Amniotic epithelial cell (primary cell): ENCODE measurements at places on chromosomes 7 and 10.

DNA sequence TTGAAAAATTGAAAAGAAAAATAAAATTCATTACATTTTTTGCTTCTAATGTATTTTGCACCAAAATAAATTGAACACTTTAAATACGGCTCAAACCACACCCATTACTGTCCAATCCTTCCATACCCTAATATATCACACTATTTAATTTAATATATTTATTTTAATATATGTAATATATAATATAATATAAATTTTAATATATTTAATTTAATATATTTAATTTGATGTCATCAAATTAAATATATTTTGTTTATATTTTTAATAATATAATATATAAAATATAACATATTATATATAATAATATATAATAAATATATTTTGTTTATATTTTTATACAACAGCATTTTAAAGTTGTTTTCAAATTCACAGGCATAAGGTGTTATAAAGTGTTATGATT, 15.7 kb upstream of the POU6F2 start:
- no peak for DNase-seq

- no peak for DNase-seq
Measured at GRCh38 chr10:26046073-26046700, 112.2 kb downstream of the MYO3A start.

GRCh38 chr10:71409516-71410104, 12.9 kb downstream of the CDH23 start:
- no peak for DNase-seq

DNA sequence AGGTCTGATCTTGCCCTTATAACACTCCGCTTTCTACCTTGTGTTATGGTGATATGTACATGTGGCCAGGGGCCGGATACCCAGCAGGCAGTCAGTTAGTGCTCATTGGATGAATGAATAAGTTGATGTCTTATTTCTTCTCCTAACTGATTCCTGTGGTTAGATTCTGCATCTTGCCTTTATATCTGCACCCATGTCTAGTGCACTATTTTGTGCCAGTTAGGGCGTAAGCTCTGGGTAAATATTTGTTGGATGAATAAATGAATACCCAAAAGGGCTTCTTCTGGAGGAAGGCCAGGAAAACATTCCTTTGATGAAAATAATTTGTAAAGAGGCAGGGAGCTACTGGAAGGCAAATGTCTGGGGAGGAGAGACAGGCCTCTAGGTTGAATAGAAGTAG, 148.2 kb downstream of the CHN2 start:
- DNase-seq = no peak

DNA sequence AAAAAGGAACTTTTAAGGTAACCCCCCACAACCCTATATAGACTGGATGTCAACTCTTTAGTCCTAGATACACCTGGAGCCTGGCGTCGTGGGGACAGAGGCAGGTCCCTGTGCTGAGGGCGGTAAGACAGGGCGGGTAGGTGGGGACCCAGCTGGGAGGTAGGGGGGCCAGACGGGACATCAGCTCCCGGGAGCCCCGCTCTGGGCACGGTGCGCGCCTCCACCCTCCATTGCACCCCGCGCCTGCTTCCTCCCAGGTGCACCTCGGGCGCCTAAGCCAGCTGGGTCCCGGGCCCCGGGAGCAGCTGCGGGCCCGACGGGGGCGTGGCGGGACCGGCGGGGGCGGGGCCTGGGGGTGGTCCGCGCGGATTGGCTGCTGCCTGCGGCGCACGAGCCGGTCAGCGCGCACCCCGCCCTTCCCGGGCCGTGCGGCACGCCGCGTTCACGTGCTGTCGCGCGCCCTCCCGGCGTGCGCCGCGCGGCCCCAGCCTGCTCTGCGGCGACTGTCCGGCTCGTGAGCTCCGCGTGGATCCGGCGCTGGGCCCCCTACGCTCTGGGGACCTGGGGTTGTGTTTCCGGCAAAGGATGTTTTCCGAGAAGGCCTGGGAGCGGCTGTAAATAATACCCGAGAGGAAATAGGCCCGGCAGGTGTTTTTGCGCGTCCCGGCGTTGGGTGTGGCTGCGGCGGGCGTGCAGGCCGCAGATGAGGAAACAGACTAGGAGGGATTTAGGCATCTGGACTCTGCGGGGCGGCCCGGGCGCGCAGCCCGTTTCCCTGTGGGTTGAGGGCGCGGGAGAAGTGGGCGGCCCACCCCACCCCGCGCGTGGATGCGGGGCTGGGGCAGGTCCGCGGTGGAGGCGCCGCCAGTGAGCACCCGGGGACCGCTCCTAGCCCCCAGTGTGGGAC, 39.1 kb upstream of the PFKFB3 start:
- DNase-seq = peak; percentile 82

DNA sequence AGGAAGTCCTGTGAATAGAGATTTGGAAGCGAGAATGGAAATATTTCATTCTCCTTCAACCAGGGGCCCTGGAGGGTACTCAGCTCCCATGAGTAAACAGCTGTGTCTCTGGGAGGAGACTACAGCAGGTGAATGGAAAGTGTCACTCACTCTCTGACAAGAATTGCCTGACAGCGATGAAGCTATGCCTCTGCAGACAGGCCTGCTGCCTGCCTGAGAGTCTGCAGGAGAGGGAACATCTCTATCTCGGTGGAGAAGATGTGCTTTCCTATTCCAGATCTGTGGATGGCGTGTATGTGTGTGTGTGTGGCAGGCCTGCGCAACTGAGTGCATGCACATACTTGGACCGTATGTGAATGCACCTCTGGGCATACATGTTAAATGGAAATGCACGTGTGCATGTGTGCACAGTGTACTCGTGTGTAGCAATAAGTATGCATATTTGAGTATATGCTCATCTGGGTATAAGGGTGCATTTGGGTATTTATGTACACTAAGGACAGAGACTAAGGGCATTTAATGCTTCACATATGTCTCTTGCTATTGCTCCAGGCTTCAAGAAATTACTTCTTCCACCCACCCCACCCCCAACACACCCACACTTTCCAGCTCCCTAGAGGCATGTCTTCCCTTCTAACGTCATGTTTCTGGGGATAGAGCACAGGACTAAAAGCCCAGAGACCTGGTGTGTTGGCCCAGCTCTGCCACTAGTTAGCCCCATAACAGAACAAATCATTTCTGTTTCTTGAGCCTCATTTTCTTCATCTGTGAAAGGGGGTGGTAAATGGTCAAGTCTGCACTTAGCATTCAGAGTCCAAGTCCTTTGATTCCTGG, 4.6 kb upstream of the ADCYAP1R1 start:
- DNase-seq = no peak

DNA sequence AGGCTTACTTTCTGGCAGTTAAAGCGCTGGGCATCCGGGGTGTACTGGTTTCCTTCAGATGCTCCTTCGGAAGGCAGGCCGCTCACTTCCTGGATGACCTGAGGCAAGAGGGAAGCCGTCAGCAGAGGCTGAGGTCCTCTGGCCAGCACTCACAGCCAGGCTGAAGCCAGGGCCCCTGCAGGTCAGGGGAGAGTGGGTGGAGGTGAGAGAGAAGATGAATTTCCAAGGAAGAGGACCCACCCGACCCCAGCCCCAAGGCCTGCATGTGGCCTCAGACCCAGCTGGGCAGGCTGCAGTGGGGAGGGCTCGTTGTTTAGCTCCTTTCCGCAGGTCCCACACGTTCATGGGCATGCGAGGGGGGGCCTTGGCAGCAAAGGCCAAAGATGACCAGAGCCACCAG, 71.3 kb downstream of the VWA2 start:
- DNase-seq = no peak

DNA sequence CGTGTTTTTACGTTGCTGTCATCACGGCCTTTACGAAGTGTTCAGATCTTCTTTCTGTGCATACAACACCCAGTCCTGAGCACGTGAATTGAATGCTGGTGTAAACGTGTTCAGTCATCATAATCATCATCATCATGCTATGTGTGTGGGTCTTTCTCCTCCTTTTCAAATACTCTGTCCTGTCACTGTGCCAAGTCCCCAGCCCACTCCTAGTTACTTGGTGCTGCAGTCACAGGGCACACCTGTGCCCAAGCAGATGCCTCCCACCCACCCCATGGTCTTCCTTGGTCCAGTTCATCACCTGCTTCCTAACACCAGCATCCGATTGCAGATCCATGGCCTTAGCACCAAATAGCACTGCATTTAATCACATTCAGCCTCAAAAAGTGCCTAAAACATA, 78.6 kb upstream of the MGMT start:
- DNase-seq = no peak

GRCh38 chr10:44053391-44053790, 331.5 kb downstream of the CXCL12 start:
- DNase-seq = no peak

- DNase-seq = no peak
Measured at GRCh38 chr10:46528171-46528671, 28.2 kb downstream of the GPRIN2 start.

DNA sequence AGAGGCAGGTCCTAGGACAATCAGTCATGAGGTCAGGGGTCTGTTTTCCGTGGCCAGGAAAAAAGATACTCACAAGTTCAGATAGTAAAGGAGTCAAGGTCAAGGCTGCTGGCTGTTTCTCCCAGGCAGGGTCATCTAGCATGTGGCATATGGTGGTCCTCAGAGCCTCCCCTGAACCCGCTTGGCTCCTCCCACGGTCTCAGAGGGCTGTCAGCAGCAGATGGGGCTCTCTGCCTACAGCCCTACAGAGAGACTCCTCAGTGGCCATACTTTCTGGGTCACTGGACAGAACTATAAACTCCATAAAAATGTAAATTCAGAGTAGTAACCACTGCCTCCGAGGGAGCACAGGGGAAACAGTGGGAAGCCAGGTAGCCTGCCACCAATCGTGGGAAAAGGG, 11.3 kb upstream of the DRGX start:
- DNase-seq = no peak

DNA sequence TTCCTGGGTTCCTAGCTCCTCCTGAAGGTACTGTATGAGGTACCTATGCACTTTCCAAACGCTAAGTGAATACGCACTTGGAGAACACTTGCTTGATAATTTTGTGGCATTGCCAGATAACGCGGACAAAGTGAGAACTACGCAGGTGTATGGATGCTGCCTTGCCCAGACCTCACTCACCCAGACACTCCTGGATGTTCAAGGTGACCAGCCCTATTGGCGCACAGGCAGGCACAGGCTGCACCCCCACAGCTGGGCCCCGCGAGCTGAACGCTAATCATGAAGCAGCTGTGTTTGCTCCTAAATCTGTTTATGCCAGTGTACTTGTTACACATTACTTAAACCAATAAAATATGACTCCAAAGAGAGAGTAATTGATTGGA, 27.3 kb downstream of the DIP2C start:
- no peak for DNase-seq

- DNase-seq = no peak
Measured at GRCh38 chr10:71438761-71439160, 42.0 kb downstream of the CDH23 start.

DNA sequence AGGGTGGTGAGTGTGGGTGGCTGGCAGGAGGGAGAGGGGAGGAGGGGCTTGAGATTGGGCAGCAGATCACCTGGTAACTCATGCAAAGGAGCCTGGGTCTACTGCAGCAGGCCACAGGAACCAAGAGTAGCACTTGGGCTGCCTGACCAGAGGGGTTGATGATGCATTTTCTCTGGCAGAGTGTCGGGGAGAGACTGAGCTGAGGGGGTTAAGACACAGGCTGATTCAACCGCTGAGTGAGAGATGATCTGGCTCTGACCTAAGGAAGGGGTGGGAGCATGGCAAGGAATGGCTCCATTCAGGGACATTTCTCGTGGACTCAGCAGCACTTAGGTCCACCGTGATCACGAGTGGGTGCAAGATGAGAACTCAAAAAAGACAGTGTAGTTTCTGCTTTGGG, 115.5 kb upstream of the STK17A start:
- peak; percentile 52 for DNase-seq

DNA sequence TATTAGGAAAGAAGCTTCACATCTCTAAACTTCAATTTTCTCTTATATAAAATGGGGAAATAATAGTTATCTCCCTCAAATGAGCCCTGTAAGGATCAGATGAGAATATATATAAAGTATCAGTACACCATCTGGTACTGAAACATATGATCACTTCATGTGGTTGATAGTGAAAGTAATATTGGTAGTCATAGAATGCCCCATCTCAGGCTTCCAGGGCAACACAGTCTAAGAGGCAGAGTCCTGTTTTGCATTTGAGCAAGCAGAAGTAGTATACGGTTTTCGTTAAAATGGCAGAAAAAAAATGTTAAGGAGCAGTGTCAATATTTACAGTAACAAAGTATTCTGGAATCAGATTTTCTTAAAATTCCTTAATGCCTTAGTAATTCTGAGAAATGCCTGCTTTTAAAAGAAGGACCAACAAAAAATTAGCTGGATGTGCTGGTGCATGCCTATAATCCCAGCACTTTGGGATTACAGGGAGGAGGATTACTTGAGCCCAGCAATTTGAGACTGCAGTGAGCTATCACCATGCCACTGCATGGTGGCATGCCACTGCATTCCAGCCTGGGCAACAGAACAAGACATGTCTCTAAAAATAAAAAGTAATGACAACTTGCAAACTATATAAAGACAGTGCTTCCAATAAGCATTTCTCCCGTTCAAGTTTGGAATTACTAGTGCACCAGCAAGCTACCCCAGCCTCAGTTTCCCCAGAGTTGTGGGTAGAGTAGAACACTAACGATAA, 19.8 kb downstream of the KBTBD2 start:
- DNase-seq = no peak

- peak; percentile 97 for DNase-seq
Measured at GRCh38 chr7:134826105-134826504, 46.7 kb downstream of the CALD1 start.

GRCh38 chr10:129096065-129096984, 370.7 kb upstream of the MGMT start:
- no peak for DNase-seq

DNA sequence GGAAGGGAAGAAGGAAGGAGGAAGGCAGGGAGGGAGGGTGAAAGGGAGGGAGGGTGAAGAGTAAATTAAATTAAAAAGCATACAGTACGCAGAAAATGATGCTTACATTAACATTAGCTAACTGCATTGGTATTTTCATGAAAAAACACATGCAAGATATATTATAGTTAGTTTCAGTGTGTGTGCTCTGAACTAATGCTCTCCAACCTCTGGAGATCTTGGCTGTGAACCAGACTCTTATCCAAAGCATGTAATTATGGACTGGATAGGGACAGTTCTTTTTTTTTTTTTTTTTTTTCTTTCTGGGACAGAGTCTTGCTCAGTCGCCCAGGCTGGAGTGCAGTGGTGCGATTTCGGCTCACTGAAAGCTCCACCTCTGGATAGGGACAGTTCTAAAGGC, 357.0 kb downstream of the FRMD4A start:
- DNase-seq = peak; percentile 72

GRCh38 chr7:107850216-107850615, 40.8 kb upstream of the DLD start:
- no peak for DNase-seq

DNA sequence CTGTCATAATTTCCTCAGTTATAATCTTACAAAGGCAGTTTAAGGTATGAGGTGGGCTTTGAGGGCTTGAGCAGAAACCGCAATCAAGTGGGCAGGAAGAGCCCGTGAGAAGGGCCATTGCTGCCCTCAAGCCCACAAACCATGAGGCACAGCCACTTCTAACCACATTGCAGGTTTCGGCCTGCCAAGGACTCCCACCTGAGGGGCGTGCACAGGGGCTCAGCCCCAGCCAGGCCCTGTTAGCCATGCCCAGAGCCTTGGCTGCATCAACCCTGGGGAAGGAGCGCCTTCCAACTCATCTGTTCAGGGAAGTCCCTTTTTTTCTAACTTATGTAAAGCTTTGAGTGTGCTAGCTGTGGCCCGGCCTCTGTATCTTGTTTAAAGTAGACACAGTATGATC, 5.9 kb upstream of the FFAR4 start:
- DNase-seq = no peak

GRCh38 chr7:51298912-51299311, 17.7 kb downstream of the COBL start:
- DNase-seq = no peak
